ENCODE measurements at places on chromosomes 7 and 10.

DNA sequence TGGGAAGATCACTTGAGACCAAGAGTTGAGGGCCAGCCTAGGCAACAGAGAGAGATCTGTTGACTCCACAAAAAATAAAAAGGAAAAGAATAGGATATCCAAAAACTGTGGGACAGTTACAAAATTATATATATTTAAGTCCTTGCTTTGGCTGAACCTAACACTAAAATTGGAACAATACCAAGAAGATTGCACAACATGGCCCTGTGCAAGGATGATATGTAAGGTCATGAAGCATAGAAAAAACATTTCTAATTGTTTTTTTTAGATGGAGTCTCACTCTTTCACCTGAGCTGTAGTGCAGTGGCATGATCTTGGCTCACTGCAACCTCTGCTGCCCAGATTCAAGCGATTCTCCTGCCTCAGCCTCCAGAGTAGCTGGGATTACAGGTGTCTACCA is 139.0 kb downstream of the TPST1 start:
- DNase-seq: no peak

DNA sequence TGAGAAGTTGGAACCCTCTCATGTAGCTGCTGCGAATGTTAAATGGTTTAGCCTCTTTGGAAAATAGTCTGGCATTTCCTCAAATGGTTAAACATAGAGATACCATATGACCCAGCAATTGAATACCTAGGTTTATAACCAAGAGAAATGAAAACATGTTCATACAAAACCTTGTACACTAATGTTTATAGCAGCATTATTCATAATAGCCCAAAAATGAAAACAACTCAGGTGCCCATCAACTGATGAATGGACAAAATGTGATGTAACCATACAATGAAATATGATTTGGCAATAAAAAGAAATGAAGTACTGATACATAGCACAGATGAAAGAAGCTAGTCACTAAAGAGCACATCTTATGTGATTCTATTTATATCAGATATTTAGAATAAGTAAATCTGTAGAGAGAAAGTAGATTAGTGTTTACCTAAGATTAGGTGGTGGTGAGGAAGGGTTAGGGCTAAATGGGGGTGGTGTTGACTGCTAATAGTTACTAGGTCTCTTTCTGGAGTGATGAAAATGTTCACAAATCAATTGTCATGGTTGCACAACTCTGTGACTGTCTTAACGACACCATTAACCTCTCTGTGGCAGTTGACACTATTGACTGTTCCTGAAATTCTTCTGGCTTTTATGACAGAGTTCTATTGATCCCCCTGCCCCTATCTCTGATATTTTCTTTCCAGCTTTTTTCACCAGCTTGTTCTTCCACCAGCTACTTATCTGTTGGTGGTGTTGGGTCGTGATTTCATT is 35.2 kb downstream of the VCL start:
- no peak for DNase-seq

DNA sequence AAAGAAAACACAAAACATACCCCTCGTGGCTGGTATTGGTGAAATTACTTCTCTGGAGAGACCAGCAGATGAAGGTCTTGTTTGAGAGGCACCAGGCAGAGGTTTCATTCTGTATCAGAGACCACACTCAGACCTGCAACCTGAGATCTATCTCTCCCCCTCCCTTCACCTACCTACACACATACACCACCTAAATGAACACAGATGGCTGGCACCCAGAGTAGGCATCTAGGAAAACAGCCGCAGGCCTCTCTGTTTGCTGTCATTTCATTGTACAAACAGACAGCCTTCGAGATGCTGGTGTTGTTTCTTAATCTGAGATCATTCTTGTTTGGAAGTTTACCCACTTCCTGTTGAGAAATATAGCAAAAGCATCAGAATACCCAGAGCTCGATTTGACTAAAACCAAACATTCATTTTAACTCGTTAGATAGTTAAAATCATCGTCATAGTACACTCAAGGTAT is 173.9 kb upstream of the SLC25A13 start:
- no peak for DNase-seq

DNA sequence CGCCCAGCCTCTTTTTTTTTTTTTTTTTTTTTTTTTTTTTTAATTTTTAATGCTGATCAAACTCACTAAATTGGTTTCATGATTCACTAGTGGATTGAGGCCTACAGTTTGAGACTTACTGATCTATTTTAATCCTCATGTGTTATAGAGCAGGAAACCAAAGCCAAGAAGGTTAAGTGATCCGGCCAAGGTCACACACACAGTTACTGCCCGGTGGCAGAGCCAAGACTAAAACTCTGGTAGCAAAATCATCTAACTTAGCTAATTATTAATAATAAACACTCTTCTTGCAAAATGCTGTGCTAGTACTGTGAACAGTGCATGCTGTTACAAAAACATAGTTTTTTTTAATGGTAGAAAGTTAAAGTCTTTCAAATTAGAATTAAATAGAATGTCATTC is 188.3 kb upstream of the NFE2L3 start:
- no peak for DNase-seq

GRCh38 chr7:45211066-45211465 is 53.5 kb downstream of the RAMP3 start:
- no peak for DNase-seq

DNA sequence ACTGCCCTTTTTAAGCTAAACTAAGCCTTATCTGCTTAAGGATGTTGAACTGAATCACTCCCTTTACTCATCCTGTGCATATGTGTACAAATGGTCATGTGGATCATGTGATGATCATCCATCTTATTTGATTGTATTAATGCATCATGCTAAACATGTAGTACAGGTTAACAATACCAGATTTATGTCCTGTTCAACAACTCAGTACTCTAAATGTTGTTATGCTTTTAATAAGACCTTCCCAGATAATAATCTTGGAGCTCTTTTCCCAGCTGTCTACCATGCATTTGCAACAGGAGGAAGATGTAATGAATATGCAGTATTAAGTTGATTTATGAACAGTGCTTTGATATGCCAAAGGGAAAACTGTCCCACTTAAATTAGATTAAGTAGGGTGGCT is 318.0 kb downstream of the BICC1 start:
- no peak for DNase-seq

DNA sequence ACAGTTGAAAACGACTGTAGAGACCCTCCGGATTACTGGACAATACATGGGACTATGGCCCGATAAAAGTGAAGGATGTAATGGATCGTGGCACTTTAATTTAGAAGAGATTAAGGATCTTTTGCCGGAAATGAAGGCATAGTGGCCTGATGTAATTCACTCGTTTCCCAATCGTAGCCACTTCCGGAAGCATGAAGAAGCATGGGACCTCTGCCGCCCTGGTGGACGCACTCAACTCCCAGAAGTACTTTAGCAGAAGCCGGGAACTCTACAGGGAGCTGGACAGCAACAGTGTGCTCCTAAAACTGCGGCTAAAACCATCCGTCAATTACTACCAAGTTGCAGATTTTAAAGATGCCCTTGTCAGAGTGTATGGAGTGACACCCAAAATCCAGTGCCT is 59.6 kb upstream of the NUPR2 start:
- DNase-seq: no peak

DNA sequence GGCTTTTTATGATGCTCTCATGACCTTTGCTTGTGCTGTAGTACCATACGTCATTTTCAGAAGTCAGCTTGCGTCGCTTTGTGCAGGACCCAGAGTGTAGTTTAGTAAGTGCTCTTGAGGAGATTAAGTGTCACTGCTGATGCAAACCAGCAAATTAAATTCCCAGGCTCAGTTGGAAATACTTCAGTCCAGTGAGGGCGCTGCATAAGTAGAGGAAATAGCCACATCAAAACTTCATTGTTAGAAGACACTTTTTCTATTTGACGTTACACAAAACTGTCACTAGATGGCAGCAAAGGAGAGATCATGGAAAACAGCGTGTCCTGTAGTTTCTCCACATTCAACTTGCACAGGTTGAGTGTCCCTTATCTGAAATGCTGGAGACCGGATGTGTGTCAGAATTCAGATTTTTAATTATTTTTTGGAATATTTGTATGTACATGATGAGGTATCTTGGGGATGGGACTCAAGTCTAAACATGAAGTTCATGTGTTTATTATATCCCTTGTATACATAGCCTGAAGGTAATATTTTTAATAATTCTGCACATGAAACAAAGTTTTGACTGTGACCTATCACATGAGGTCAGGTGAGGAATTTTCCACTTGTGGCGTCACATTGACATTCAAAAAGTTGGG is 7.9 kb downstream of the ZNF22 start:
- DNase-seq: no peak

DNA sequence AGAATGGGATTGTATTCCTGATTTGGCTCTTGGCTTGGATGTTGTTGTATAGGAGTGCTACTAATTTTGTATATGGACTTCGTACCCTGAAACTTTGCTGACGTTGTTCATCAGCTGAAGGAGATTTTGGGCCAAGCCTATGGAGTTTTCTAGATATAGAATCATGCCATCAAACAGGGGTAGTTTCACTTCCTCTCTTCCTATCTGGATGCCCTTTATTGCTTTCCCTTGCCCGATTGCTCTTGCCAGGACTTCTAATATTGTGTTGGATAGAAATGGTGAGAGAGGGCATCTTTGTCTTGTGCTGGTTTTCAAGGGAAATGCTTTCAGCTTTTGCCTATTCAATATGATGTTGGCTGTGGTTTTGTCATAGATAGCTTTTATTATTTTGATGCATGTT is 92.3 kb downstream of the CCDC7 start:
- no peak for DNase-seq

DNA sequence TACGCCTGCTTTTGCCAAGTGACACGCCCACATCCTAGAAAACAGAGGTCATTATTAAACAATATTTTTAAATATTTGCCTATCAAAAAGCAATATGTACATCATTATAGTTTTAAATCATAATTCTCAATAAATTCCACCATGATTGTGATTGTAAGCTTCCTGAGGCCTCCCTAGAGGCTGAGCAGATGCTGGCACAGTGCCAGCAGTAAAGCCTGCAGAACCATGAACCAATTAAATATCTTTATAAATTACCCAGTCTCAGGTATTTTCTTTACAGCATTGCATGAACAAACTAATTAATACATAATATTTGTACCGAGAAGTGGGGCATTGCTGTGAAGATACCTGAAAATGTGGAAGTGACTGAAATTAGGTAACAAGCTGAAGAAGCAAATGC is 174.7 kb upstream of the TMEM196 start:
- no peak for DNase-seq

DNA sequence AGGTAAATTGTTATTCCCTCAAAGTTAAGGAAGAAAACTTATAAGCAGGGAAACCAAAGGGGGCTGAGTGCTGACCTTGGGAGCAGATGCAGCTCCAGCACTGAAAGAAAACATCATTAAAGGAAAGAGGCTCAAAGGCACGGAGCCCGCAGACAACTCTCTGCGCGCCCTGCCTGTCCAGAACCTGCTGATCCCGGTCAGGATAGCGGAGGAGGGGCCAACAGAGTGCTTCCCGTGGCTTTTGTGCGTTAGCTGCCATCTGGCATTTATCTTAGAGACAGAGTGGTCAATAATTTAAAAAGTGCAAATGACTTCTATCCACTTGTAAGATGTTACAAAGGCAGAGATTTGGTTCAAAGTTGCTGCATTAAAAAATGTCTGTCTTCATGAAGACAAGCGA is 162.1 kb downstream of the FANK1 start:
- DNase-seq: no peak

GRCh38 chr7:123410273-123410904 is 124.0 kb downstream of the IQUB start:
- no peak for DNase-seq

DNA sequence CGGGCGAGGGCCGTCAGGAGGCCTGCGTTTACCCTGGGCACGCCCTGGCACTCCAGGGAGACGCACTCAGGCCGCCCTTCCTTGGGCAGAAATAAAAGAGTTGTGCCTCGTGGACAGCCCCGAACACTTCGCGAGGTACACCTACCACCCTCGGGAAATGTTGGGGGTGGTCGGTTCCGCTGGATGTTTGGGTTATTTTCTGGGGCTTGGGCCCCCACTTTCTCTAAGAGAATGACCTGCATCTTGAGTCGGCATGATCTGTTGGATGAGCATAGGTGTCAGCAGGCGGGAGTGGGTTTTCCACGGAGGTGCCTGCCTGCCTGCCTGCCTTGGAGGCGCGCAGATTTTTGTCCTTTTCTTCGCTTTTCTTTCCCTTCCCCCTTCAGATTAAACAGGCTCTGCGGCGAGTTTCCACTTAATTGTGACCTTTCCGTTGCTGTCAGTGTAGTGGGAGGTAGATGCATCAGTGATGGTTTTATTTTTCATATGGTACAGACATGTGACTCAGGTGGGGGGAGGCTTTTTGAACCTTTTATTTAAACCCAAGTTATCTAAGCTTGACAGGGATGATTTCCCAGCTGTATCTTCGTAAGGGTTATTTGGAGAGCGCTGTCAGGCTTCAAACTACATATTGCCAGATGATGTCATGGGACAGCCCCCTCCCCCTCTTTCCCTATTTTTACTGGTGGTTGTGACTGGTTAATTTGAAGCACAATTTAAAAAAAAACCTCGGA is 661 bp downstream of the HECTD2 start:
- DNase-seq: no peak

GRCh38 chr7:32928785-32929298 is 28.4 kb upstream of the FKBP9 start:
- DNase-seq: no peak

- DNase-seq: peak; percentile 26
Measured at GRCh38 chr7:74655768-74656440, 1.6 kb upstream of the GTF2I start.

- no peak for DNase-seq
Measured at GRCh38 chr10:22740180-22740579, 25.8 kb upstream of the PIP4K2A start.

DNA sequence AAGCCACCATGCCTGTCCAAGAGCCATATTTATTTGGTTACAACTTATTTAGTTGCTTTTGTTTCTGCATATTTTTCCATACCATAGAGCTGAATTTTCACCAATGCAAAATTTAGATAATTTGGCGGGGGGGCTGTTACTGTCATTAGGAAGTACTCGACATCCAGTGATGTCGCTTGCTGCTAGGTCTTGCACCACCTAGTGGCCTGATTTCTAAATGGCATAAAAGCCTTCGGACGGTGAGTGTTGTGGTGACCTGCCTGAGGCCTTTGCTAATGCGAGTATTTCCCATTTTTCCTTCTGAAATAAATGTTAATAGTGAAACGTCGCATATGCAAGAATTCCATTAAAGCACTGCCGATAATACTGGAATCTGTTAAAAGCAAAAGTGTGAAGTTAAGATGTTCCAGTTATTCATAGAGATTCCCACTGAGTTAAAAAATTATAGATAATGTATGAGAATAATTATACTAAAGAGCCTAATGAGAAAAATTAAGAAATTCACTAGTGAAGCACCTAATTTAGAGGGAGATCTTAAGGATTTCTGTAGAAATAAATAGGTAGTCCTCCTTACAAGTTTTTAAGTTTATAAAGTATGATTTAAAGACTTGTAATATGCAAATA is 86.1 kb upstream of the DNAJB6 start:
- DNase-seq: peak; percentile 45

- no peak for DNase-seq
Measured at GRCh38 chr10:36717118-36717517, 408.3 kb upstream of the ANKRD30A start.

DNA sequence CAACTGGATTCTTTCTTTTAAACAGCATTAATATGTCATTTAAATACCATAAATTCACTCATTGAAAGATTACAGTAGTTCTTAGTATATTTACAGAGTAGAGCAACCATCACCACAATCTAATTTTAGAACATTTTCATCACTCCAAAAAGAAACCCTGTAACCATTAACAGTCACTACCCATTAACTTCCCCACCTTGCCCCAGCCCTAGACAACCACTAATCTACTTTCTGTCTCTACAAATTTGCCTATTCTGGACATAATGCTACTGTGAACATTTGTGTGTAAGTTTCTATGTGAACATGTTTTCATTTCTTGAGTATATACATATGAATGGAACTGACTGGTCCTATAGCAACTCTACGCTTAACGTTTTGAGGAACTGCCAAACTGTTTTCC is 42.4 kb downstream of the P4HA1 start:
- DNase-seq: no peak
